ENCODE measurements at places on chromosomes 4 and X.

GRCh38 chrX:67619253-67619652, 75.4 kb downstream of the AR start:
- DNase-seq, result no peak

GRCh38 chrX:13824746-13825145, 7.9 kb upstream of the GPM6B start:
- DNase-seq, result no peak

- no peak for DNase-seq
Measured at GRCh38 chr4:80219301-80220025, 22.2 kb downstream of the PRDM8 start.

GRCh38 chrX:7582191-7582590, 260.8 kb upstream of the VCX start:
- DNase-seq, result peak; percentile 61

GRCh38 chrX:2395261-2395992, 105.3 kb downstream of the DHRSX start:
- no peak for DNase-seq

DNA sequence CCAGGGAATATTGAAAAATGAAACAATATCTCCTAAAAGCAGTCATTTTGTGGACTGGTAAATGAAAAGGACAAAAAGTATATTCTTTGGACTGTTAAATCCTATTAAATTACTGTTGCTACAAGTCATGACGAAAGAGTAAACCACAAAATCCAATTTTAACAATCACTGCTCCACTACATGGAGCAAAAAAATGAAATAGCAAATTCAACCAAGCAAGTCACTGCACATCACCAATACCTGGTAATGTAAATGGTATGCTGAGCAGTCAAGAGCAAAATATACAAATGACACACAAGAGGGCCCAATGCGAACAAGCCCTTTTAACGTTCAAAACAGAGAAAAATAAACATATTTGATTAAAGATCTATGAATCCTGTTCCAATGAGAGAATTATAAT, 126.2 kb downstream of the KLHL13 start:
- DNase-seq, result no peak

DNA sequence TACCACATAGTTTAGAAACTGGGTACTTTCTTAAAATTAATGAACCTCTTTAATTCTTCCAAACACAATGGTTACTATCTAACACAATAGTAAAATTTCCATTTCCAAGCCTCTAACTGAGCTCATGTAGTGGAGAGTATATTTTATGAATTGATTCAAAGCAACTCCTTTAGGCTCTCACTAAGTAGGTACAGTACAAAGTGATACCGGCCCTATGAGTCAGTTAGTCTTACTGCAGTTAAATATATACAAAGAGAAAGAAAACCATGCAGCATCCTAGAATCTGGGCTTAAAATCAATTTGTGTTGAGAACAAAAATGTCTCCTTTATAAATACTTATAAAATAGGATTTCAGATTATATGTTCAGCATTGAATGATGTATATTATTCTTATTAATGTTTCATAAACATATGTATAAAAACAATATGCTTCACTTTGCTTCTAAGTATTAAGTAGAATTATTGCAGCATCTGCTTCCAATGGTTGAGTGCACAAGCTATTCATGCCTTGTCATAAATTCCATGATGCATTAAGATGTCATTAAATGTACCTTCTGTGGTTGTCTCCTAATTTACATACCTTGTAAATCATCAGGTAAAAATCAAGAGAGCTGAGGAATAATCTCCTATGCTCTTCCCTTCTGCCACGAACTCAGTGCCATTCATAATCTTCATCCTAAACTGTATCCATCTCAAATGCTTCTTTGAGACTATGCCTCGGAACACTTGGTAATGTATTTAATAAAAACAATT, 1037.8 kb downstream of the STPG2 start:
- DNase-seq, result no peak
